ENCODE measurements at places on chromosomes 3 and 15.

- DNase-seq = no peak
Measured at GRCh38 chr3:23376516-23377248, 173.6 kb downstream of the UBE2E2 start.

- no peak for DNase-seq
Measured at GRCh38 chr3:29868543-29869101, 587.8 kb downstream of the RBMS3 start.

DNA sequence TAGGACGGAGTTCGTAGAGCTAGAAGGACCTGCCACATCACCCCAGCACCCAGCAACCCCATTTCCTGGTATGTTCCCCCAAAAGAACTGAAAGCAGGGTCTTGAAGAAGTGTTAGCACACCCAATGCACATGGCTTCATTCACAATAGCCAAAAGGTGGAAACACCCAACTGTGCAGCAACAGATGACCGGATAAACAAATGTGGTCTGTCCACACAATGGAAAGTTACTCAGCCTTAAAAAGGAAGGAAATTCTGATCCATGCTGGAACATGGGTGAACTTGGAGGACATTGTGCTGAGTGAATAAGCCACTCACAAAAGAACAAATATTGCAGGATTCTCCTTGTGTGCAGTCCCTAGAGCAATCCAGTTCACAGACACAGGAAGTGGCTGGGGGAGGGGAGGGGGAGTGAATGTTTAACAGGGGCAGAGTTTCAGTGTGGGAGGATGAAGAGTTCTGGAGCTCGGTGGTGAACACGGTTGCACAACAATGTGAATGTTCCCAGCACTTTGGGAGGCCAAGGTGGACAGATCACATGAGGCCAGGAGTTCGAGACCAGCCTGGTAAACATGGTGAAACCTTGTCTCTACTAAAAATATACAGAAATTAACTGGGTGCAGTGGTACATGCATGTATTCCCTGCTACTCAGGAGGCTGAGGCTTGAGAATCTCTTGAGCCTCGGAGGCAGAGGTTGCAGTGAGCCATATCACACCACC, 157.5 kb downstream of the NUP210 start:
- no peak for DNase-seq

GRCh38 chr3:170107941-170108340, 70.1 kb downstream of the GPR160 start:
- no peak for DNase-seq

GRCh38 chr15:90915216-90915807, 12.2 kb downstream of the MAN2A2 start:
- no peak for DNase-seq

DNA sequence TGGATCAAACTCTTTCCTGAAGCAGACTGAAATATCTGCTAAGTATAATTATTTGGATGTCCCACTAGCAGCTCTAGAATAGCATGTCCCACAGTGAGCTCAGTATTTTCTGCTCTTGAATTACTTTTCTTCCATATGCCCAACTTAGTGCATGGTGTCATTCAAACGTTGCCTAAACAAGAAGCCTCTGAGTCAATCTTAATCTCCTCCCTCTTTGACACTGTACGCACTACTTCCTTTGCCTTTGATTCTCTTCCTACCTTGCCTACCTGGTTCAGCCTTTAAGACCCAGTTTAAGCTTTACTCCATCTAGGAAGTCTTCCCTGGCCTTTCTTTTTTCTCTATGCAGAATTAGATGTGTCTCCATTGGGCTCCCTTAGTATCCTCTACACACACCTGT, 54.5 kb downstream of the SEC22A start:
- no peak for DNase-seq

DNA sequence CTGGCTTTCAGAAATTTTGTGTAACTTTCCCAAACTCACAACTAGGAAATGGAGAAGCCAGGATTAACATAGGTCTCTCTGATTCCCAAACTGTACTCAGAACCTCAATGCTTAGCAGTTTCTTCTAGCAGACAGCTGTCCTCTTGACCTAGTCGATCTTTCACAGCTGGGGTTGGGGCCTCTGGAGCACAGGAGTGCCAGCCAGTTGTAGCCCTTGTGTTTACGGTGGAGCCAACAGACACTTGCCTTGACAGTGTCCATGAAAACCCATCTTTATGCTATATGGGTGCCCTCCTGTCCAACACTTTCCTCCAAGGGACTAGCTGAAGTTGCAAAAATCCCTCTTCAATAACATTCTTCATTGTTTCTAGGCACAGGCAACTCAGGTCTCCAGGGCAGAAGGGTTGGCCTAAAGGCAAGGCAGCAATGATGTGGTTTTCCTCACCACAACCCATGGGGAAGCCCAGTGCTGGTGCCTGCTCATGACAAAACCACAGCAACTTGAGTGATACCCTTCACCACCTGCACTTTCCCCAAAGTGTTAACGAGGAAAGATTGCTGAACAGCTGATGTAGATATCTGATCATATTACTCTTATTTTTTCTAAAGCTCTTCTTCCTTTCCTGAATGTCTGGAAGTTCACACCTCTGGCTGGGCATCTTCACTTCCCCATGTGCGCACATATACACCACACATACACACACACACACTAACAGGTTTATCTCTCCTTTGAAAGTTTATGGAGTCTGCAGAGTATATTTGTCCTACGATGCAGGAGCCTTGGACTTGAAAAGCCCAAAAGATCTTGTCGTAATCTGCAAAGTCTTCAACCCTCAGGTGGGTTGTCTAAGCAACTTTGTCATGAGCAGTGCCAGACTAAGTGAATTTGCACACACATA, 11.0 kb upstream of the KNG1 start:
- DNase-seq = no peak

DNA sequence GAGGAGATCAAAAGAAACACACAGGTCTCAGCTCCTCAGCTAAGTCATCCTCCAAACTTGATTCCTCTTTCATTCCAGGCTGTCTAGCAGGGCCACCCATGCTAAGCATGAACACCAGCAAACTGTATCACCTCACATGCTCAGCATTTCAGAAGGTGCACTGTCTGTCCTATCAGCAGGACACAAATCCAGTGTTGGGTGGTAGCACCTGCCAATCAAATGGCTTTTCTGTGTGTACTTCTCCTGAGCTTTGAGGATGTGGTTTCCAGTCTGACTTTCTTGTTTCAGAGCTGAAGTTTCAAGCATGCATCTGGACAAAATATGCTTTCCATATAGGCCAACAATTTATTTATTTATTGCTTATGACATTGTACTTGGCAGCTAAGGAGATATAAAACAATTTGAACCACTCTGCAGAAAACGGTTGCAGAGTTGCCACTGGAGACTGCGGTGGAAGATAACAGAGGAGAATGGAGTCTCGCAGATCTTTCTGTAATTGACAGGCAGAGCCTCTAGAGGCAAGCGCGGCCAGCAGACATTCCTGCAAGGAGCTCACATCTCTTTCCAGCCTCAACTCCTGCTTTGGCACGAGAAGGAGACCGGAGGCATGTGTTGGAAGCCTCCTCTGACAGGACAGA, 167.1 kb upstream of the WNT5A start:
- DNase-seq = no peak

GRCh38 chr3:66299891-66300290, 79.1 kb downstream of the SLC25A26 start:
- DNase-seq = no peak

DNA sequence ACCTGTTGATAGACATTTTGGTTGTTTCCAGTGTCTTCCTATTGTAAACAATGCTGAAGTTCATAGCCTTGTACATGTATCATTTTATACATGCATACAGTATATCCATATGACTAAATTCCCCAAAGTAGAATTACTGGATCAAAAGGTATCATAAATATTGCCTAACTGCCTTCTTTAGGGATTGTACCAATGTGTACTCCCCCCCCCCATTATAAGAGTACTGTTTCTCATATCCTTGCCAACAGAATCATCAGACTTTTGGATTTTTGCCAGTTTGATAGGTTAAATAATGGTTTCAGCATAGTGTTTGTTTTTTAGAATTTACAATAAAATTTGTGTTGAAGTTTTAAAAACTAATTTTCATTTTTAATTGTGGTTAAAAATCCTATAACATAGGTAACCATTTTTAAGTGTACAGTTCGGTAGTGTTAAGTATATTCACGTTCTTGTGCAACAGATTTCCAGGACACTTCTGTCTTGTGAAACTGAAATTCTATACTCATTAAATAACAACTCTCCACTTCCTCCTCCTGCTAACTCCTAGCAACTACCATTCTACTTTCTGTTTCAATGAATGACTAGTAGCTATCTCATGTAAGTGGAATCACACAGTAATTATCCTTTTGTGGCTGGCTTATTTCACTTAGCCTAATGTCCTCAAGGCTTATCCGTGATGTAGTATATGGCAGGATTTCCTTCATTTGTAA, 30.8 kb upstream of the MAP3K13 start:
- DNase-seq = no peak

- no peak for DNase-seq
Measured at GRCh38 chr3:141255846-141256261, 24.2 kb downstream of the PXYLP1 start.

Measured in esophagus squamous epithelium (tissue), 5 donors.